ENCODE measurements at places on chromosomes 3 and 15.

- DNase-seq = no peak
Observed at GRCh38 chr3:52405601-52406110, 39.2 kb downstream of the SEMA3G start.

GRCh38 chr3:52471371-52472238 lies 16.2 kb downstream of the NISCH start:
- DNase-seq = no peak

DNA sequence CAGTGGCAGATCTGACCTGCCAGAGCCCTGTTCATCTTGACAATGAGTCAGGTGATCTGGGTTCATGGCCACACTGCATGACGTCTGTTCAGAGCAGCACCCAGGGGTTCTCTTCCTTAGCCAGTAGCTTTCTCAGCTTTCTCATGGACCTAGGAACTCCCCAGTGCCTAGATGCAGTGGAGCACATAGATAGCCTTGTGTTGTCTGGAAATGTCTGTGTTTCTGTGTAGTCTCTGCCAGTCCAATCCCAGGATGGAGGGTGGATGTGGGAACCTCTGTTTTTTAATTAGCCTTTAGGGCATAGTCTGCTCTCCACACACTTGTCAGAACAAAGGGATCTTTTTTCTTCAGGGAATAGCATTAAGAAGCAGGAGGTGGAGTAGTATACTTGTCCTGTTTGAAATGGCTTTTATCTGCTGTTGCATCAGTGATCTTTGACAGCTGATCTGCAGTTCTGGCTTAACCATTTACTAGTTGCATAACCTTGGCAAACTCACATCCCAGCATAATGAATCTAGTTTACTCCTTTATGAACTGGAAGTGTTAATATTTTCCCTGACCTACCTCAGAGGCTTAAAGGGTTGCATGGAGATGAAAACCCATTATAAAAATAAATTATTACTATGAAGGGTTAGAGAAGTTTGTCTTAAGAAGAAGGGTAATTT lies 16.1 kb upstream of the CACNA1D start:
- DNase-seq = no peak

DNA sequence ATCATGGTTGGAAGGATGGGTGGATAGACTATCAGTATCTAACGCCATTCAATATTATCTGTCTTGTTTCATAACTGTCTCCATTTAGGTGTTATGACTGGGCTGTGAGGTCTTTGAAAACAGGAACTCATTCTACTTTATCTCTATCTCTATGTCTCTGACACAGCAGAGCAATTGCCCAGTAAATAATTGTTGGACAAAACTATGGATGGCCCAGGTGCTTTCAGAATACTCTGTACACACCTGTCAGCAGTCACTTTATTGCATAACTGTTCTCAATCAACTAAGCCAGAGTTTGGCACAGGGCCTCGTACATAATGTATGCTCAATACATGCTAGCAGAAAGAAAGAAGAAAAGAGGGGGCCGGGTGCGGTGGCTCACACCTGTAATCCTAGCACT lies 210.3 kb downstream of the OPA1 start:
- no peak for DNase-seq

DNA sequence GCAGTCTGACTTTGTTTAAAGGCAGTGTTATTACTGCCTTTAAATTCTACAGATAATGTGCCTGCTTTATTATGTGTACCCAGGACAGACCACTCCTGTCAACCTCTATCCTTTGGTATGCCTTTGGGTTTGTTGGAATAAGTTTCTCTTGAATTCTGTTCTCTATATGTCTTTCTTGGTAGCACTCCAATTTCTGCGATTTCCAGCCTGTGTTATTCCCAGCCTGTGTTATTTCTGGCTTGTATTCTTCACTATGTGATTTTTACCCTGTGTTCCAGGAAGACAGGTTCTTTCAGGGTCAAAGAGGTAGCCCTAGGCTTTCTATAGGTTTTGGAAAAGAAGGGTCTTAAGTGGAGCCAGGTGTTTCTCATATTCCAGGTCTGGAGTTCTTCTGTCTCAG lies 407.4 kb upstream of the AZI2 start:
- DNase-seq = no peak

- no peak for DNase-seq
Observed at GRCh38 chr3:8932507-8932906, 30.8 kb downstream of the RAD18 start.

DNA sequence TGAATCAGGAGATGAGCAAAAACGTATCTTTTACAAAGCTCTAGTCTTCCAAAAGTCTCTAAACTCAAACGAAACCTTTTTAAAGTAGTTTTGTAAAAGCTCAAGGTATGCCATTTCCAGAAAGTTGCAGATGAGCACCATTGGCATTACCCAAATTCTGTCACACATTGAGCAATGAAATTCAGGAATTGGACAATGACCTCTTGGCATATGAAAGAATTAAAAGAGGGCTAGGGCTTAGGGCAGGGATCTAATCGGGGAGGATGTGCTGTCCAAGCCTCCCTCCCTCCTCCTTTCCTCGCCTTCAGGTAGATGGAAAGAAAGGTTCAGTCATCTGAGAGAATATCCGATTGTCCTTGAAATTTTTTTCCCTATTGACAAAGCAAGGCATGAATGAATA lies 133.1 kb upstream of the CPNE4 start:
- no peak for DNase-seq

- no peak for DNase-seq
Observed at GRCh38 chr3:2802429-2802828, 307.7 kb downstream of the IL5RA start.

DNA sequence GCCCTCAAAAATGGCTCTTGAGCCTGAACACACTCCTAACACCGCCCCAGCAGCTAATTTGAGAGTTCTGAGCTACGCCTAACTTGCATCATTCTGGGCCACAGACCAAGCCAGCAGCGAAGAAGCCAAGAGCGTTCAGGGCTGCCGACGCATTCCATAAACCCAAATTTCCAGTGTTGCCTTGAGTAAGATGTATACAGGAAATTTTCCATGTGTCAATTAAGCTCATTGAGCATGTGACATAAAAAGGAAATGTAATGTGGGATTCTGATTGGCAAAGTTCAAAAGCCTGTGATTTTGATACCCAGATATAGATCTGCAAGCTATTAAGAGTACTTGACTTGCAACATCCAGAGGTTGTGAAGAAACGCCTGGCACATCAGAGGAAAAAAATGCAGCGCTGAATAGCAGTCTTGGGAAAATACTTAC lies 148.6 kb upstream of the NR2F2 start:
- DNase-seq = no peak

- no peak for DNase-seq
Observed at GRCh38 chr3:124619887-124620599, 110.2 kb upstream of the UMPS start.

DNA sequence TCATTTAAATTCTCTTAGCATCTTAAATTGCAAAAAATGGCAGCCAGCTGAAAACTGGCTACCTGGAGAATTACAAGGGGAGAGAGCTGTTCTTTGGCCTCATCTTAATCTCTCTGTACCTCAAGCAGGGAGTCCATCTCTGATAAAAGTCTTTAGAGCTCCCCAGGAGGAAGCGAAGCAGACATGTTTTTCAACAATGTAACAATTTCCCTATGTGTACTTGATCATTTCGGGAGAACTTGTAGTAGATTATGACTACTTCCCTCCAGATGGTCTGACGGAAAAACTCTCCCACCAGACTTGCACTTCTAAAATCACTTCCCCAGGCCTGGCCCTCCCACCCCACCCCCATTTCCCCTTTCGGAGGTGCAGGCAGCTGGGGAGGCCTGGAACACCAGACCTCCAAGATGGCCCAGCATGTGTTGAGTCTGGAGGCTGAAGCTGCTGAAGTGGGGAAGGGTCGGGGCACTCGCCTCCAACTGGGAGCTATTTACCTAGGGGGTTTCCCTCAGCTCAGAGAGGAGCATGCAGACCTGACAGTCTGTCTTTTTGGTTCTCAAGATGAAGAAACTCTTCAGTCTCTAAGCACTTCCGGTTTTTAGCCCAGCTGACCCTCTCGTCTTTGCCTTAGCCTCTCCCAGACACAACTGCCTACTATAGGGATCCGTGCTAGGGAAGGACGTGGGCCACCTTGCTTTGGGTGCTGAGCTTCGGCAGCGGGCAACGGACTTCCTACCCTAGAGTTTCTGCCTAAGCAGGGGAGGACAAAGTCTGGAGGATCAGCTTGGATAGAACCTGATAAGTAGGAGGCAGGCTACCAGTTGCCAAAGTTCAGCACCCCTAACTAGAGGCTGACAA lies 164.0 kb upstream of the TBL1XR1 start:
- DNase-seq = no peak

GRCh38 chr15:83698294-83698693 lies 44.4 kb downstream of the ADAMTSL3 start:
- DNase-seq = no peak

- DNase-seq = no peak
Observed at GRCh38 chr3:122456074-122456473, 40.2 kb upstream of the WDR5B start.

DNA sequence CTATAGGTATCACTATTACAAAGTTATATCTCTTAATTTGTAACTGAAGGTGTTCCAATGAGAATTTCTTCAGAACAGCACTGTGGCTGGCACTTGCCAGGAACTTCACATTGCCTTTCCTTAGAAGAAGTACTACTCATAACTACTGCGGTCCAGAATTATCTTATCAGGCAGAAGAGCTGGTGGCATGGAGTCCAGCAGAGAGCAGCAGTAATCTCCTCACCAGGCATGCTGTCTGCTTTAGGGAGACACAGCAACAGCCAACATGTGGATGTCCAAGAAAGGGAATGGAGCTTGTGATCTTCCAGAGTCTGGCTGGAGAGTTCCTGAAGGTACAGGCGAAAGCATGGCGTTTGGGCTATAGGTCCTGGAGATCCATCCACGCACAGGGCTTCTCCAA lies 919.7 kb upstream of the NR2F2 start:
- DNase-seq = no peak

- DNase-seq = no peak
Observed at GRCh38 chr15:68415501-68416157, 16.3 kb downstream of the ITGA11 start.

DNA sequence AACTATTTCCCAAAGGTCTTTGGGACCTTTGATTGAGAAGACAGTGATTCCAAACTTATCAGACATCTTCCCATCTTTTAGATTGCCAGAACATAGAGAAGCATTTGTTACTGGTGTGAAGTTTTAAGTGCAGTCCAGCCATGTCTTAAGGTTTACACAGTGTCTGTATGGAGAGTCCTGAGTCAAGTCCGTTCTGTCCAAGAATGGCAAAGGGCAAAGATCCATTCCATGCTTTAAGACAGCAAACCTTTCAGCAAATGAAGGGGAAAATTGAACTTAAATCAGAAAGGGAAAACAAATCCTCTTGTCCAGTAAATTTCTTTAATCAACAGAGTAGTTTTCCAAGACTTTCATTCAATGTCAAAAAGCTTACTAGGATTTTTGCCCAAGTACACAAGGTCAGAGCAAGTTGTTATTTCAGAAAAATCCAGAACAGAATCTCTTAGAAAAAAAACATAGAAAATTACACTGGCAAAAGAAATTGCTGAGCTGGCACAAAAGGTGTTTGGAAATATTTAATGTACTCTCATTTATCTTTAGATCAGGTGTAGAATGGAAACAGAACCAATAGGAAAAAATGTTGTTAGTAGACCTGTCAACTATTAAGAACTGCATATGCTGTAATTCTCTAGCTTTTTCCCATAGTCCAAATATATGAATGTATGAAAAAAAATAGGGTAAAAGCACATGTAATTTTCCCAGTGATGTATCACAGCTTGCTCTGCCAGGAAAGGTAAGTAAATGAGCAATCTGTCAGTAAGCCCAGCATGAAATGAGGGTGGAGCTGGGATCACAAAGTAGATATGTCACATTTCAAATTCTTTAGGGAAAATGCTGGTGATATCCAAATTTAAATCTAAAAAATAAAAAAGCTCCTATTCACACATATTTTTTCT lies 1099.9 kb downstream of the TUSC7 start:
- no peak for DNase-seq

DNA sequence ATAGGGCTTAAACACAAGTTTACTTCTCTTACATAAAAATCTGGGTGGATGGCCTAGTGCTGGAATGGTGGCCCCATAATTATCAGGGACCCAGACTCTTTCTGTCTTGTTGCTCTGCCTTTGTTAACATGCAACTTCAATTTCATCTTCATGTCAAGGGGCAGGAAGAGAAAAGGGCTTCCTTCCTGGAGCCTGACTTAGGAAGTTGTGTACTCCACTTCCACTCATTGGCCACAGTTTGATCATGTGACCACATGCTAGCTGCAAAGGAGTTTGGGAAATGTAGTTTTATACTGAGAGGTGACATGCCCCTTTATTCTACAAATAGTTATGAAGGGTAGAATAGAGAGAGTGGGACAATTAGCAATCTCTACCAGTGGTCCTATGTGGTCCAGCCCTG lies 39.3 kb downstream of the RHCG start:
- no peak for DNase-seq

GRCh38 chr3:53688989-53689388 lies 157.2 kb downstream of the CHDH start:
- no peak for DNase-seq

DNA sequence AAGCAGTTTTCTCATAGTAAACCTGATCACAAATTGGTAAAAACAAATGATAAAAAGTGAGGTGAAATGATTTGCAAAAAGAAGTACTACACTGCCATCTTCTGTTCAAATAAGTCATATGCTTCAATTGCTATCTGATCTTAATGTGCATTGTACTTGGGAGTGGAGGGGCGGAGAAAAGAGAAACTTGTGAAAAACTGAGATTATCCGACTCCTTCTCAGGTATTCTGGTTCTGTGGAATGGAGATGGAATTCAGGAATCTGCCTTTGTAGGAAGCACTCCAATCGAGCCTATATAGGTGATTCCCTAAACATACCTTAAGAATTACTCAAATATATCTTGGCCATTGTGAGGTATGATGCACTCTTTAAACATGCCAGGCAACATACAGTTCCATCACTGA lies 180.6 kb downstream of the CHL1 start:
- no peak for DNase-seq

- no peak for DNase-seq
Observed at GRCh38 chr3:38583688-38584087, 65.8 kb downstream of the SCN5A start.

GRCh38 chr3:43180027-43180426 lies 74.1 kb upstream of the POMGNT2 start:
- peak; percentile 14 for DNase-seq

DNA sequence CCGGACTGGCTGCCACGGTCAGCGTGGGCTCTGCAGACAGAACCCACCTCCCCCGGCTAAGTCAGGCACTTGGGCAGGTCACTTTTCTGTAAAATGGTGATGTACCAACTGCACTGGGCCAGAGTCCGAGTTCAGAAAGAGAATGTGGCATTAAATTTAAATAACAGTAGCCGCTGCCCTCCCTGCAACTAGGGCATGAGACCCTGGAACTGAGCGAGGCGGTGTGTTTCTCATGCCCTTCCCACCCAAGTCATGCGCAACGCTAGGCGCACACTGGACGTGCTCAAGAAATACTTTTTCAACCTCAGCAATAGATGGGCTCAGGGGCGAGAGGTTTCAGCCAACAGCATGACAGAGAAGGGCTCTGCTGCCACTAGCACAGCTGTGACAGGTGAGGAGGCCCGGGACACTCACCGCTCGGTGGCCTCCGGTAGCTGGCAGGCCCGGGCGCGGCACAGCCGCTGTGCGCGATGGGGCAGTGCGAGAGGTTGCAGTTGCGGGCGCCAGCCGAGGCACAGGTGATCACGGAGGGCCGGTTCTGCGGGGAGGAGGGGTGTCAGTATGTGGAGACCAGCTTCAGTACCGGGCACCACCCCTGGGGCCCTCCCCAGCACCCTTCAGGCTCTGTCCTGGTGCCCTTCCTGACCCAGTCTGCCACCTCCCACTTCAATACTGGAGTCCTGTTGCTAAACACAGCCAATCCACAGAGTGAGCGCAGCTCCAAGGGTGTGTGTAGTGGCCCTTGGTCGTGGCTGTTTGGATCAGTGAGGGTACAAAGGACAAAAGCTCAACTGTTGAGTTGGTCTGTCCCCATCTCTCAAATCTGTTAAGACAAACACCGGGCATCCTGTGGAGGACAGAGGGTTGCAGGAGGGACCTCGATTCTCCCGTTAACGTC lies 84.5 kb downstream of the VGLL4 start:
- no peak for DNase-seq

All from T-helper 9 cell (primary cell).